CD4-positive, alpha-beta T cell treated with Interleukin-17A for 4 hours (primary cell): ENCODE measurements at places on chromosomes 4 and X.

- no peak for DNase-seq
These were observed 2092.4 kb upstream of the TENM3 start for GRCh38 chr4:180150818-180151217.

DNA sequence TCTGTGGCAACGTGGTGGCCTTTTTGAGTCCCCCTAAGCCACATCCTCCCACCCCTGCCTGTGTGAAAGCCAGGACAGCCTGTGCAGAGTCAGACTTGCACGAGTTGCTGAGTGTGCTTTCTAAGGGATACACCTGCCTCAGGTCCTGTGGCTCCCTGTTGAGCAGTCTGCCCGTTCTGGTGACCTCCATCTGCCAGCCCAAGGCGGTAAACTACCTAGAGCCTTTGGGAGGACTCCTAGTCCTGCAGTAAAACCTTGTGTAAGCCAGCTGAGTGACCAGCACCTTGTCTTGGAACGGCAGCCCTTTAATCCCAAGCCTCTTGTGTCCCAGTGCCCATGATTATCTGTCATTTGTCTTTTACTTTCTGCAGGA is 69.3 kb downstream of the NBDY start:
- DNase-seq, result no peak

- no peak for DNase-seq
These were observed 1063.8 kb upstream of the INTU start for GRCh38 chr4:126568652-126569570.

DNA sequence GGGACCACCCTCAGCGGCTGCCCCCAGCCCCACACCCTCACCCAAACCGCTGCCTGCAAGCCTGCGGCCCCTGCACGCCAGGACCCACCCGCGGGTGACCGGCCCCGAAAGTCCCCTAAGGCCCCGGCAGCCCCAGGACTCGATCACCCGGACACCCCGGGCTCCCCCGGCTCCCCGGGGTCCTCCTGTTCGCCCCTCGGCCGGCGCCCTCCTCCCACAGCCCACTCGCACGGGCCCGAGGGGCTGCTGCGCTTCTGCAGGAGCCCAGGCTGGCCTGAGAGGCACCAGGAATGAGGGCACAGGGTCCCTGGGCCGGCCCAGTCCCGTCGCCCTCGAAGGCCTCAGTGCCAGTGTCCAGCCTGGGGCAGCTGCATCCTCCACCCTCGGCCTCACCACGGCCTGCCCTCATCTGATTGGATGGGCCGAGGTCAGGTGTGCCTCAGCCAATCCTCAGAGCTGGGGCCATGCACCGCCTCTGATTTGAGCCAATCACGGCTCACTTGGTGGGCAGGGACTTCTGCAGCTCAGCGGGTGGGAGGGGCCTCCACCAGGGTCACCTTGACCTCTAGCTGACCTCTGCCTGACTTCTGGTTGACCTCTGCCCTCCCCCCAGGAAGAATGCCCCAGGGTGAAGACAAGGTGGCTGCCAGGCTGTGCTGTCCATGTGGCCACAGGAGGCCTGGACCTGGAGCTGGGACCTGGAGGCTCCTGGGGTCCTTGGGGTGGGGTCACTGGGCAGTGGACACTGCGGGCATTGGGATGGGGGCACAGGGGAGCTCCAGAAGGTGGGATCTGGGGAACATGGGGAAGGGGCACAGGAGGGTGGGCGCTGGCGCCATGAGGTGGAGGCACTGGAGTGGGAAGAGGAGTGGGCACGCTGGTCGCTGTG is 97.6 kb upstream of the NKX1-1 start:
- DNase-seq, result no peak

DNA sequence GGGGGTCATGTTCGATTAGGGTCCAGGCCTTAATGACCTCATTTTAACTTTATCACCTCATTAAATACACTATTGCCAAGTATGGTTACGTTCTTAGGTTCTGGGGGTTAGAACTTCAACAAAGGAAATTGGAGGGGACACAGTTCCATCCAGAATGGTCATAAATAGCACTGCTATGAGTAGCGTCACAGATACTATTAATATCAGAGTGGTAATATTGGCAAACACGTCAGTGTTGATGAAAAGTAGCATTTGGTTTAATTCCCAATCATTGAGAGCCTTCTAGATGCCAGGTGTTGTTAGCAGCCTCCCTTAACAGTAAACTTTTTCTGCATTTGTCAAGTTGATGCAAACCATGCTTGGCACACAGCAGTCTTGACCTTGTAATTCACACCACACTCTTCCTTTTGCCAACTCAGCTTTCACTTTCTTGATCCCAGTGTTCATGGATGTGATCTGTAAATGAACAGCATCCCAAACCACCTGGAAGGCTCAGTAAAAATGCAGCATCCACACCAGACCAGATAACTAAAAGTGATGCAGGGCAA is 912.5 kb upstream of the TENM3 start:
- DNase-seq, result no peak

GRCh38 chrX:97984641-97985040 is 1100.9 kb downstream of the RPA4 start:
- DNase-seq, result no peak

DNA sequence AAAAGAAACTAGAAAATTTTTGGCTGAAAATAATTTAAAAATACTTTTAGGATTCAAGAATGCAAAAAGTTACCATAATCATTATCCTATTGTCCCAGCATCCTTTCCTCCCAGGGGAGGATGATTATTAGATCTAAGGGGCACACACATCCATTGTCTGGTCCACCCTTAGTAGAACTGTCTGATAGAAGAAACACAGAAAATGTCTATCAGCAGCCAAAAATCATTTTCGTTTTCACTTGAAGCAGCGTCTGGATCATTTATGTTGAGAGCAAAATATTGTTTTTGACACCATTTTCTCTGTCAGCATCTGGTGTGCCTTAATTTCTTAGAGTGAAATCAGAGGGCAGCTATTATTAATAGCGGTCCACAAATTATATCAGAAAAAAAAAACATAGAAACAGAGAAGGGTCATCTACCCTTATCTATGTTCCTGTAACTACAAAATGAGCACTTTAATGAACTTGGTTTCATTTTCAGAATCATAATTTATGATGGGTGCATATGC is 446.3 kb downstream of the TRAM1L1 start:
- no peak for DNase-seq

DNA sequence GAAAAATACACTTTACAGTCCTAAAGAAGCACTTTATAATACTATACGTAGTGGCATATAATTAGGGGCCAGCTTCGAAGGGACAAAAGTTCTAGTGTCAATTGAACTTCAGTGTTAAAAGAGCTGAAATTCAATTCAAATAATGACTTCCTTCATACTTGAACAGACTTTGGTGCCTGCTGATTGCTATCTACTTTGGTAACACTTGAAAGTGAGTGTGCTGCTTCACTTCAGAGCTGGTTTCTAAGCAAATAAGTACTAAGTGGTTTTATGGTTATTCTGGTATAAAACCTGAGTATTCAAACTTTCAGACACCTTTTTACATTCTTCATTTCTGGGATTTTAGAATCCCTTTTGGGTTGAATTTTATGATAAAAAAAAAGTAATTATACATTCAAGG is 107.0 kb downstream of the SLC4A4 start:
- no peak for DNase-seq
